ENCODE measurements at places on chromosomes 12 and 14. TPM values are rescaled to one million over a fixed set of nuclear protein-coding genes. Genes with fewer than 3 reads are reported as not detected.

SLC6A13 gene
- total RNA-seq: not detected

CCDC177 gene
- not detected for total RNA-seq

RASSF8 gene
- 7.8 TPM for total RNA-seq

SLCO1B1 gene
- total RNA-seq: not detected

Data from lower leg skin (tissue), 4 donors.